ENCODE measurements at places on chromosomes 7 and 10. TPM values are rescaled to one million over a fixed set of nuclear protein-coding genes. Genes with fewer than 3 reads are reported as not detected.

Gene GSTO2
- 7.6 TPM for total RNA-seq

DNA sequence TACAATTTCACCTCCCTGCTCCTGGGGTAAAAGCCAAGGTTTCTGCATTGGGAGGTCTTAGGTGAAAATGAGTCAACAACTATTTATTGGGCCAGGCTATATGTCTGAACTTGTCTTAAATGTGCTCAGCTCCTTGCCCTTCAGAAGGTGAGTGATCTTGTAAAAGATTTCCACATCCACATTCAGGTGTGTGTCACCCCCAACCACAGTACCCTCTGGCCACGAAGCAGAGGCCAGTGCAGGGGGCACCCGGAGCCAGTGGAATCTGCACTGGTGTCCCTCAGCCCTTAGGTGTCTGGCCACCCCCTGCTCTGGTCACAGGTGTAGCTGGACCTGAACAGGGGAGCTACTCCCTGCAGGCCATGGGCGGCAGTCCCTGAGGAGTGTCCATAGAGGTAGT lies 198.5 kb downstream of the PAXIP1 start:
- H3K27me3 ChIP-seq, result no peaks in the 10 kb centered on the region
- no peaks in the 10 kb centered on the region for H3K36me3 ChIP-seq
- H3K4me1 ChIP-seq, result no peaks in the 10 kb centered on the region
- DNase-seq, result no peak

- H3K4me1 ChIP-seq, result no peaks in the 10 kb centered on the region
- no peak overlapping the region for H3K4me3 ChIP-seq
- no peak overlapping the region for H3K27ac ChIP-seq
- no peak for DNase-seq
- H3K27me3 ChIP-seq, result no peaks in the 10 kb centered on the region
Measured at GRCh38 chr7:24882989-24883621, 96.9 kb downstream of the OSBPL3 start.

GRCh38 chr7:37672926-37673325 lies 10.6 kb upstream of the GPR141 start:
- H3K4me1 ChIP-seq, result no peaks in the 10 kb centered on the region
- no peaks in the 10 kb centered on the region for H3K27me3 ChIP-seq
- no peak overlapping the region for H3K4me3 ChIP-seq

Gene LLCFC1
- not detected for total RNA-seq

Gene ABCB4
- total RNA-seq, result 0.50 TPM

DNA sequence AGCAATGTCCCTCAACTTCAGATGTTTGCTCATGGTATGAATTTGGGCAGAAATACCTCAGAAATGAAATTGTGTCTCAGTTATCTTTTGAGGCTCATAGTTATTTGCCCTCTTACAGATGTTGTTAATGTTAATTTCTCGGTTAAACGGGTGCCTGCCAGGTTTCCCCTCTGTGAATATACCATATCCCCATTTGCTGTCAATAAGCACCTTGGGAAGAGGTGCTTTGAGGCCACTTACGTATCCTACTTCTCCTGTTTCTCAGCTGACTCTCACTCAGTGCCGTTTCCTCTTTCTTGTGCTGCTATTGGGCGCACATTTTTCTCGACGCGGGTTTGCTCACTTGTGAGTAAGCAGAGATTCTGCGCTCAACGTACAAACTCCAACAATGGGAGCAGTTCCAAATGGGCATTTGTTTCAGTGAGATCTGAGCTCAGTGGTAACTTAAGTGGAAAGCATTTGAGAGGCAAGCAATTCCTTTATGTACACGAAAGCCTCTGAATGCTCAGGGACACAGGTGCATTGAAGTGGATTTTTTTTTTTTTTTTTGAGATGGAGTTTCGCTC lies 34.8 kb upstream of the JAKMIP3 start:
- H3K27me3 ChIP-seq, result peaks cover 49% of the 10 kb centered on the region
- H3K36me3 ChIP-seq, result no peaks in the 10 kb centered on the region
- peaks cover 4% of the 10 kb centered on the region for H3K4me1 ChIP-seq

Gene TMEM273
- not detected for total RNA-seq

Gene GNGT1
- total RNA-seq, result 0.06 TPM

Gene EIF4H
- 214 TPM for total RNA-seq

DNA sequence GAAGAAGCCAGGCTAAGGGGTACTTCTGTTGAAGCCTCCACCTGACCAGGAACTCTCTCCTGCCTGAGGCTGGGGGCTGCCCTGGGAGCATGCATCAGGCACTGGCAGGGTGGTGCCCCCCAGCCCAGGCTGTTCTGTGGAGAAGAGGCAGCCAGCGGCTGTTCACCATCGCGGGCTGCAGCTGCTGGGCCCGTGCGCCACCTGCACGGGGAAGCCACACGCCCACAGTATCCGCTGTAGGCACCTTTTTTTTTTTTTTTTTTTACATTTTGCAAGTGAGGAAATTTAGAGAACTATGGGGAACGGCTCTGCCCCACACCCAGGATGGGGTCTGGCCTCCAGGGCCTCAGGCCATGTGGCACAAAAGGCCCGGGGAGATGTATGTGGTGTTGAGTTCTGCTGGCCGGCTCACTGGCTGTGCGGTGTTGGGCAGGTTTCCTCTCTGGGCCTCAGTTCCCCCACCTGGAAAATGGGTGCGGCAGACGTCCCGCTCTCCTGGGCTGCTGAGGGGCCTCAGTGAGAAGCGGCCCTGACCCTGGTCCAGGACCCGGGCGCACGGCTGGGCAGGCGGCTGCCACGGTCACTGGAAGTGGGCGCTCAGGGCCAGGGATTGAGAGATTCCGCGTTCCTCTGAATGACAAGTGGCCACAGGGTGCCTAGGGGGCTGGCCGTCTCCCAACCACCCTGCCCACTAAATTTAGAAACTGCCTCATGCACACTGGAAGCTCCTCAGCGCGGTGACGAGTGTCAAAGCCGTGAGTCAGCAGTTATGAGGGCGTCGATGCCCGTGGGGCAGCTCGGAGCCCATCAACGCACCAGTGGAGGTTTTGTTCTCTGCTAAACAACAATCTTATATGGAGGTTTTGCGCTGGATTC lies 8.8 kb upstream of the INTS1 start:
- H3K4me1 ChIP-seq, result no peaks in the 10 kb centered on the region
- H3K36me3 ChIP-seq, result no peaks in the 10 kb centered on the region
- no peak overlapping the region for H3K4me3 ChIP-seq
- no peak overlapping the region for H3K27ac ChIP-seq

GRCh38 chr7:25726170-25726780 lies 425.7 kb upstream of the NFE2L3 start:
- no peaks in the 10 kb centered on the region for H3K27me3 ChIP-seq
- H3K27ac ChIP-seq, result peak overlapping the region; percentile 76
- peak; percentile 70 for DNase-seq
- H3K36me3 ChIP-seq, result no peaks in the 10 kb centered on the region
- H3K4me1 ChIP-seq, result peaks cover 86% of the 10 kb centered on the region
- peak overlapping the region; percentile 14 for H3K4me3 ChIP-seq

DNA sequence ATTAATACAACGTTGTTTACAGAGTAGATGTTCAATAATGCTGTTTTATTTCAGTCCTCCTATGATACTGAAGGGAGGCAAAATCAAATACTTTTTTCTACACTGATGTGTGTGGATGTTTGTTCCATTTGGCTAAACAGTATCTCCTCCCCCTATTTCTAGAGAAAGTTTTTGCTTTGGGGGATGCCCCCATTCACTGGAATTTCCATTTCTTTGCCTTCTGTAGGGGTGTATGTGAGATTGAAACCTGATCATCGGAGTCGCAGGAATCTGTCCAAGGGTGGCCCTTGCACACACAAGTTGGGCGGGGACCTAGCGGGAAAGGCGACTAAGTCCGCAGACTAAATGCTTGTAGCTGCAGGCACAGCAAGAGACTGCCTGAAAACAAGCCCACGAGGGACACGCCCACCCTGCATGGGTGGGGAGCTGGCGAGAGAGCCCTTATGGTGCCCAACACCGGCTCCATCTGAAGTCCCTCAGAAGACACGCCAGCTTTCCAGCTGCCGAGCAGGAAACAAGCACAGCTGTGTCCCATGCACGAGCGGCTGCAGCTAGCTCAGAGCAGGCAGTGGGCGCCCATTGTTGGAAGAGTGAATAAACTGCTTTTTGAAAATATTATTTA lies 58.0 kb downstream of the ESYT2 start:
- peaks cover 4% of the 10 kb centered on the region for H3K36me3 ChIP-seq
- H3K4me1 ChIP-seq, result no peaks in the 10 kb centered on the region
- no peak overlapping the region for H3K4me3 ChIP-seq
- no peak overlapping the region for H3K27ac ChIP-seq

GRCh38 chr7:16755397-16755796 lies 1.8 kb downstream of the TSPAN13 start:
- no peak overlapping the region for H3K4me3 ChIP-seq
- H3K4me1 ChIP-seq, result peaks cover 6% of the 10 kb centered on the region
- H3K36me3 ChIP-seq, result no peaks in the 10 kb centered on the region
- no peak for DNase-seq

DNA sequence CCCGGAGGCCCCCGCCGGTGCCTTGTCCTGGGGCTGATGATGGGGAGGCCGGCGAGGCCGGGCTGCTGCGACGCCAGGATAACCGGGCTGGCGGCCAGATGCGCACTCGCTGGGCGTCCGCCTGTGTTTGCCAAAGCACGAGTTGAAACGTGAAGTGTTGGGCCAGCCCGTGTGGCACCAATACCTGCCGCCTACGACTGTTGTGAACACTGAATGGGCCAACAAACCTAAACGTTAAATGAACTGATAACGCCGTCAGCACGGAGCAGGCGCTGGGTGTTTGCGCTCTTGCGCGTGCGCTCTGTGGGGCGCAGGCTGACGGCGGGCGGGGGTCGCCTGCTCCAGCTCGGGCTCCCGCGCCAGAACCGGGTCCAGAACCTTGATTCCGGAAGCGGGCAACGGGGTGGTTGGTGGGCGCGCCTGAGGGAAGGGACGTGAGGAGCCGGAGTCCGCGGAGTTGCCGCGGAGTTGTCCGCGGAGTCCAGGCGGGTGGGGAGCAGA lies 658 bp downstream of the CYP2E1 start:
- no peaks in the 10 kb centered on the region for H3K4me1 ChIP-seq
- no peak overlapping the region for H3K4me3 ChIP-seq
- H3K27me3 ChIP-seq, result no peaks in the 10 kb centered on the region
- no peaks in the 10 kb centered on the region for H3K36me3 ChIP-seq
- no peak overlapping the region for H3K27ac ChIP-seq

DNA sequence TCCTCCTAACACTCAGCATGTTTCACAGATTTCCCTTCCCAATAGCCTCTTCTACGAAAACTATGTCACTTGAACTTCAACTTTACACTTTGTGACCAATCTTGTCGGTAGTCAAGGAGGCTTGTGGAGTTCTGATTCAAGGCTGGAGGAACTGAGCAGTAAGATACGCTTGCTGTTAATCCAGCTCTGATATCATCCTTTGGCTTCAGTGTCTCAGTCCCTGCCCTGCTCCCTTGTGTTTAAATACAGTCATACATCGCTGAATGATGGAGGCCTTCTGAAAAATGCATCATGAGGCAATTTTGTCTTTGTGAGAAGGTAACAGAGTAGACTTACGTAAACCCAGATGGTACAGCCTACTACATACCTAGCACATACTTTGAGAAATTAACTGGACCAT lies 173.6 kb downstream of the RNF133 start:
- no peak for DNase-seq
- H3K4me3 ChIP-seq, result no peak overlapping the region
- peaks cover 42% of the 10 kb centered on the region for H3K4me1 ChIP-seq

GRCh38 chr7:2546776-2547586 lies 8.3 kb downstream of the BRAT1 start:
- H3K4me1 ChIP-seq, result no peaks in the 10 kb centered on the region
- no peak overlapping the region for H3K4me3 ChIP-seq
- H3K27ac ChIP-seq, result no peak overlapping the region
- no peaks in the 10 kb centered on the region for H3K27me3 ChIP-seq
- no peak for DNase-seq

GRCh38 chr7:47195641-47196040 lies 386.3 kb downstream of the TNS3 start:
- H3K4me3 ChIP-seq, result no peak overlapping the region
- H3K36me3 ChIP-seq, result no peaks in the 10 kb centered on the region
- peak; percentile 17 for DNase-seq
- H3K4me1 ChIP-seq, result no peaks in the 10 kb centered on the region
- no peak overlapping the region for H3K27ac ChIP-seq
